ENCODE measurements at places on chromosomes 13 and 19. TPM values are rescaled to one million over a fixed set of nuclear protein-coding genes. Genes with fewer than 3 reads are reported as not detected.

DNA sequence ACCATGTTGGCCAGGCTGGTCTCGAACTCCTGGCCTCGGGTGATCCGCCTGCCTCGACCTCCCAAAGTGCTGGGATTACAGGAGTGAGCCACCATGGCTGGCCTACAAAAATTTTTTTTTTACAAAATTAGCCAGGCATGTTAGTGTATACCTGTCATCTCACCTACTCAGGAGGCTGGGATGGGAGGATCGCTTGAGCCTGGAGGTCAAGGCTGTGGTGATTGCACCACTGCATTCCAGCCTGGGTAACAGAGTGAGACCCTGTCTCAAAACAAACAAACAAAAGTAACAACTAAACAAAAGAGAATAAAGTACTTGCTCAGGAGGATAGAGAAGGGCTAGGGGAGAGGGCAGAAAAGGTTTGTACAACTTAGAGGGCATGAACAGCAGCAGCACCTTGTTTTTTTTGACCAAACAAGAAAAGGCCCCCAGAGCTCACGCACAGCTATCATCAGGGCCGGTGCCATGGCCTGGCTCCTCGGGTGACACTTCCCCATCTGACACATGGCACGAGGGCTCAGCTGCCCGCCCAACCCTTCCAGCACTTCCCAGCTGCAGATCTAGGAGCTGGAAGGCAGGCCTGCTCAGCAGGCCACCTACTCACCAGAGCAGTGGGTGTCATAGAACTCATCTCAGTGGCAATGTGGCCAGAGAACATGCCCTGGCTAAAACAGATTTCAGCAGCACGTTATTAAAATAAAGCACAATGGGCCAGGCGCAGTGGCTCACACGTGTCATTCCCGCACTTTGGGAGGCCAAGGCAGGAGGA, 8.6 kb upstream of the SLC7A9 start:
- no peak overlapping the region for H3K27ac ChIP-seq
- H3K36me3 ChIP-seq: no peaks in the 10 kb centered on the region
- no peak overlapping the region for H3K4me3 ChIP-seq
- no peaks in the 10 kb centered on the region for H3K4me1 ChIP-seq
- H3K27me3 ChIP-seq: no peaks in the 10 kb centered on the region

GRCh38 chr13:39916330-39916729, 260.9 kb downstream of the COG6 start:
- H3K4me1 ChIP-seq: no peaks in the 10 kb centered on the region
- DNase-seq: no peak
- no peaks in the 10 kb centered on the region for H3K27me3 ChIP-seq
- H3K36me3 ChIP-seq: no peaks in the 10 kb centered on the region

DNA sequence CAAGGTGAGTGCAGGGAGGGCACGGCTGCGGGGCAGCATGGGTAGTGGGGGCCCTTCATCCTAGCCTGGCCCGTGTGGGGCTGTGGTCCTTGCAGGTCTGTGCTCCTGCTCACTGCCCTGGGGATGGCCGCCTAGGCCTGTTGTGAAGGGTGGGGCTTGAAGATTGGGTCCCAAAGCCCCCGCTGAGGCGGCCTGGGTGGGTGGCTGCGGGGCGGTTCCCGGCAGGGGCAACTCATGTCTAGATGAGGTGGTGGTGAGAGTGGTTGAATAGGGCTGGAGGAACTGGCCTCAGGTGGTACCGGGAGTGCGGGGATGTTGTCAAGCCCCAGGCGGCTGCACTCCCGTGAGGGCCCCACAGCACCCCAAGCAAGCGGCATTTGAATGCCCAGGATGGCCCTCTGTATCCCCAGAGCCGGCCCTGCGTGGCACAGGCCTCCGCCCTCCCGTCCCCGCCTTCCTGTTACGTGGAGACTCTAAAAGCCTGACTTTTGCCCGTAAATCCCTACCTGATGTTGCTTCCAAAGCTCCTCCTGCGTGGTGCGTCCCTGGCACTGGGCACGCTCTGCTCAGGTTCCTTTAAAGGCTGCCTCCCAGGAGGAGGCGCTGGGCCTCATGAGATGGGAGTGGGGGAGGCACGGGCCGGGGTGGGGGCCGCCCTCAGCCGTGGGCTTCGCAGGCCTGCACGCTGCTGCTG, 15.0 kb downstream of the SPPL2B start:
- no peaks in the 10 kb centered on the region for H3K4me1 ChIP-seq
- no peak overlapping the region for H3K4me3 ChIP-seq
- no peaks in the 10 kb centered on the region for H3K36me3 ChIP-seq
- H3K27me3 ChIP-seq: no peaks in the 10 kb centered on the region
- H3K27ac ChIP-seq: no peak overlapping the region

- H3K27me3 ChIP-seq: no peaks in the 10 kb centered on the region
- peak overlapping the region; percentile 13 for H3K27ac ChIP-seq
- peak; percentile 81 for DNase-seq
- H3K36me3 ChIP-seq: no peaks in the 10 kb centered on the region
- peaks cover 9% of the 10 kb centered on the region for H3K4me1 ChIP-seq
These were observed 3.5 kb downstream of the LYPD5 start for GRCh38 chr19:43798546-43799409.

GRCh38 chr13:73090116-73090822, 31.5 kb downstream of the KLF5 start:
- no peak for DNase-seq
- no peak overlapping the region for H3K4me3 ChIP-seq
- peaks cover 10% of the 10 kb centered on the region for H3K4me1 ChIP-seq
- no peaks in the 10 kb centered on the region for H3K27me3 ChIP-seq
- no peak overlapping the region for H3K27ac ChIP-seq

DNA sequence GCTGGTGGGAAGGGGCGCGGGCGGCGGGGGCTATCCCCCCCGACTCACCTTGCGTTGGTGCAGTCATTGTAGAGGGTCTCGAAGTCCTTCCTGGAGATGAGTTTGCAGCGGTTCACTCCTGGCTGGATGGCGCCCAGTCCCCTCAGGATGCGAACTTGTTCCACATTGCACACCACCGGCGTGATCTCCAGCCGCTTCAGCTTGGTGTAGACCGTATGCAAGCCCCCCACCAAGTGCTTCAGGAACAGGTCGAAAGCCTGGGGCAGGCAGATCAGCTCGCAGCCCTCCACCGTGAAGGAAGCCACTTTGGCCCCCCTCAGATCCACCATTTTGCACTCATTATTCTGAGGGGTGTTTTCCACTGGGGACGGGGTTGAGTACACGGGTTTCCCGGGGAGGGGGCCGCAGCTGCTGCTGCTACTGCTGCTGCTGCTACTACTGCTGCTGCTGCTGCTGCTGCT, 1.1 kb downstream of the DACH1 start:
- H3K4me1 ChIP-seq: no peaks in the 10 kb centered on the region
- no peak for DNase-seq
- no peak overlapping the region for H3K27ac ChIP-seq
- H3K4me3 ChIP-seq: no peak overlapping the region
- H3K27me3 ChIP-seq: peaks cover 13% of the 10 kb centered on the region

GRCh38 chr19:47494729-47495128, 10.7 kb upstream of the KPTN start:
- no peaks in the 10 kb centered on the region for H3K27me3 ChIP-seq
- DNase-seq: peak; percentile 4
- H3K4me1 ChIP-seq: no peaks in the 10 kb centered on the region
- no peak overlapping the region for H3K4me3 ChIP-seq

DNA sequence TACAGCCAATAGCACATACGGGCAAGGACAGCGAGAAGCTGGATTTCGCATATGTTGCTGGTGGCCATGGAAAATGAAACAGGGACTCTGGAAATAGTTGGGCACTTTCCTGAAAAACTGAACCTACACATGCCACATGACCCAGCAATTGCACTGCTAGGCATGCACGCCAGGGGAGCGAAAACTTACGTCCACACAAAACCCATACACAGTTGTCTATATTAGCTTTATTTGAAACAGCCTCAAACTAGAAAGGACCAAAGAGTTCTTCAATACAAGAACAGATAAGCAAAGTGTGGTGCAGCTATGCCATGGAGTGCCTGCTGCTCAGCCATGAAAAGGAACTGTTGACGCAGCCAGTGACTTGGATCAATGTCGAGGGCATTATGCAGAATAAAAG, 7.3 kb upstream of the SPACA7 start:
- no peak overlapping the region for H3K27ac ChIP-seq
- no peak overlapping the region for H3K4me3 ChIP-seq
- no peaks in the 10 kb centered on the region for H3K4me1 ChIP-seq
- no peak for DNase-seq
- no peaks in the 10 kb centered on the region for H3K36me3 ChIP-seq

GRCh38 chr13:43365039-43365344, 341.6 kb downstream of the DNAJC15 start:
- H3K4me1 ChIP-seq: peaks cover 16% of the 10 kb centered on the region
- no peaks in the 10 kb centered on the region for H3K36me3 ChIP-seq
- no peak for DNase-seq

DNA sequence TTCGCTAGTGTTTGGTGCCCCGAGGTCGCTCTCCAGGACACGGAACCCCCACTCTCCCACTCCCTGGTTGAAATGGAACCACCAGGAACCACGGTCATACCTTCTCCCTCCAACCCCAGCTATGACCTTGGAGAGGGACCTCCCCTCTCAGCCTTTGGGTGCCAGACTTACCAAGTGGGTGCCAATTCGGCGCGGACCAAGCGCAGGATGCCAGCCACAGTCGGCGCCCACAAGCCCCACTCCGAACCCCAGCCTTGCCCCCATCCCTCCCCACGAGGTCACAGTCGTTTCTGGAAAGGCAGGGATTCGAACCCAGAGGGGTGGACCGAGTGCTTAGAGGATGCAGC, 910 bp downstream of the PDE4C start:
- no peaks in the 10 kb centered on the region for H3K36me3 ChIP-seq
- peaks cover 26% of the 10 kb centered on the region for H3K27me3 ChIP-seq
- peaks cover 26% of the 10 kb centered on the region for H3K4me1 ChIP-seq
- no peak overlapping the region for H3K27ac ChIP-seq
- H3K4me3 ChIP-seq: no peak overlapping the region

DNA sequence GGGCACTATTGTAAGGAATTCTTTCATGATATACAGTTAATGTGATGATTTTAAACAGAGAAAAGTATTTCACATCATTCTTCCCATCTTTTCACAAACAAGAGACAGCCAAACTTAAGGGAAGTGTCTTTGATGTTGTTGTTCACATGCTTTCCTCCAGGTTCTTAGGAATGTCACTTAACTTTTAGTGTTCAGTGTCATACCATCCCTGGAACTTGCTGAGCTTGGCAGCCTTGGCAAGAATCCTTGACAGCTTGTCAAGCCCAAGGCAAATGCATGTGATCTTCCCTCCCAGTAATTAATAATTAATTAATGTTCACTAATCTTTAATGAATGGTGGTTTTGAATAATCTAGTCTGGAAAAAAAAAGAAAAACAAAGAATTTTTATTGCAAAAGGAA, 727.9 kb upstream of the PRR20A start:
- no peaks in the 10 kb centered on the region for H3K27me3 ChIP-seq
- no peak overlapping the region for H3K4me3 ChIP-seq
- DNase-seq: no peak

DNA sequence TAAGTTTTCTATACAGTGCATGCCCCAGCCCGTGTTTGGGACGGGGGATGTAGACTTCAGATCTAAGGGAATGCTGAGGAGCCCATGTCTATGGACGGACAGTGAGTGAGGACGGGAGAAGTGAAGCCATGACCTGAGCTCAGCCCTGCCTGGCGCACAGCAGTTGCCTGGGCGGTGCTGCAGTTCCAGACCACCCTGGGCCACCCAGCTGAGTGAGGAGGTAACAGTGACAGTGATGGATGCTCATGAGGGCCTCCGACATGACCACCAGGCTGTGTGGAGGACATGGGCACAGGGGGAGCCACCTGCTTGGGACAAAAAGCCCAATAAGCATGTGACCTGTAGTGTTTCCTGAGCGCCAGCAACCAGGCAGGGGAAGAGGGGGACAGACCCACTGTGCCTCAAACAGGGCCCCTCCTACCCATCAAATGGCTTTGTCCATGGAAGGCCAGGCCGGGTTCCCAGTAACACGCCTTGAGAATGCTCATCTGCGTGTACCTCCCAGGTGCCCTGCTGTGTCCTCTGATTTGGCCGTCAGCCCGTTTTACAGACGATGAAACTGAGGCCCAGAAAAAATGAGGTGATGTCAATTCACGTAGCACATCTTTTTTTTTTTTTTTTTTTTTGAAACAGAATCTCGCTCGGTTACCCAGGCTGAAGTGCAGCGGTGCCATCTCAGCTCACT, 22.6 kb downstream of the NOSIP start:
- H3K27me3 ChIP-seq: no peaks in the 10 kb centered on the region
- no peak for DNase-seq
- H3K36me3 ChIP-seq: peaks cover 41% of the 10 kb centered on the region
- peak overlapping the region; percentile 32 for H3K4me3 ChIP-seq
- H3K27ac ChIP-seq: peak overlapping the region; percentile 37

GRCh38 chr19:40609561-40610395, 8.6 kb downstream of the LTBP4 start:
- peak; percentile 86 for DNase-seq
- no peak overlapping the region for H3K4me3 ChIP-seq
- no peaks in the 10 kb centered on the region for H3K27me3 ChIP-seq
- peak overlapping the region; percentile 66 for H3K27ac ChIP-seq
- peaks cover 82% of the 10 kb centered on the region for H3K4me1 ChIP-seq

GRCh38 chr13:20571676-20572075, 4.7 kb downstream of the IFT88 start:
- no peak for DNase-seq
- no peak overlapping the region for H3K27ac ChIP-seq
- H3K4me1 ChIP-seq: peaks cover 8% of the 10 kb centered on the region
- no peak overlapping the region for H3K4me3 ChIP-seq

GRCh38 chr13:95627590-95627989, 16.9 kb downstream of the DZIP1 start:
- H3K36me3 ChIP-seq: no peaks in the 10 kb centered on the region
- H3K4me3 ChIP-seq: no peak overlapping the region
- no peaks in the 10 kb centered on the region for H3K4me1 ChIP-seq
- no peaks in the 10 kb centered on the region for H3K27me3 ChIP-seq
- no peak overlapping the region for H3K27ac ChIP-seq
- no peak for DNase-seq

DNA sequence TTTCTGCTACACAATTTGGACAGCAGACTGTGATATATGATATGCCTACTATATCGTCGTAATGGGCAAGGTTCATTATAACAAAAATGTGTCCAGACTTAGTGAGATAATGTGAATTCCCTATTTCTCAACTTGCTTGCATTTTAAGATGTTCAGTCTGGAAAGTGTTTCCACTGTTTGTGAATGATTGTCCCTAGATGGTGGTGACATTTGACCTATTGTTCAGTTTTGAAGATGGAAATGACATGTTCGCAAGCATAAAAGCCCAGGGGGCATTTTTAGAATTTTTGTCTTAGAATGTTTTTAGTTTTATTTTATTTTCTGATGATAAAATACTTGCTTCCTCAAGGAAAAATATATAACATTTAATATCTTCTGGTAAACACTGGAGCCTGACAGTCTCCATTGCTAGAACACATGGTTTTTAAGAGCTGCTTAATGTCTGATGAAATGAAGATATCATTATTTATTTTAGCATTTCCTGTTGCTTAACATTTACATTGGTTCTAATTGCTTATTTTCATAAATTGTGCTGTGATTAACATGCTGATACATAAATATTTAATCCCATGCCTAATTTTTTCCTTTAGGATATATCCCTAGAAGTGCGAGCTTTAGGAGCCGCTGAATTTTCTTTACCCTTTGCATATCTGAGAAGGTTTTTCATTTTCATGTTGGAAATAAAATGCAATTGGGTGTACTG, 27.1 kb downstream of the MBNL2 start:
- no peak overlapping the region for H3K4me3 ChIP-seq
- H3K36me3 ChIP-seq: no peaks in the 10 kb centered on the region
- H3K4me1 ChIP-seq: peaks cover 20% of the 10 kb centered on the region

CACNG7 gene
- total RNA-seq: not detected

CGB3 gene
- total RNA-seq: not detected

ZNF723 gene
- not detected for total RNA-seq

ZSCAN4 gene
- total RNA-seq: not detected

VSTM1 gene
- total RNA-seq: not detected

SGCG gene
- not detected for total RNA-seq

WDR88 gene
- 0.58 TPM for total RNA-seq

LRP3 gene
- total RNA-seq: 0.32 TPM

IL12RB1 gene
- 39.3 TPM for total RNA-seq

SLAIN1 gene
- total RNA-seq: 58.9 TPM

UGGT2 gene
- not detected for total RNA-seq

All from CD4-positive, alpha-beta memory T cell (primary cell).